ENCODE measurements at places on chromosomes 1 and 21.

- DNase-seq, result no peak
Measured at GRCh38 chr1:75811211-75811981, 14.7 kb downstream of the MSH4 start.

- DNase-seq, result no peak
Measured at GRCh38 chr1:70247768-70248167, 26.6 kb downstream of the SRSF11 start.

- no peak for DNase-seq
Measured at GRCh38 chr1:201881617-201882016, 7.1 kb upstream of the SHISA4 start.

GRCh38 chr1:67429528-67430357 is 459 bp downstream of the SERBP1 start:
- no peak for DNase-seq

DNA sequence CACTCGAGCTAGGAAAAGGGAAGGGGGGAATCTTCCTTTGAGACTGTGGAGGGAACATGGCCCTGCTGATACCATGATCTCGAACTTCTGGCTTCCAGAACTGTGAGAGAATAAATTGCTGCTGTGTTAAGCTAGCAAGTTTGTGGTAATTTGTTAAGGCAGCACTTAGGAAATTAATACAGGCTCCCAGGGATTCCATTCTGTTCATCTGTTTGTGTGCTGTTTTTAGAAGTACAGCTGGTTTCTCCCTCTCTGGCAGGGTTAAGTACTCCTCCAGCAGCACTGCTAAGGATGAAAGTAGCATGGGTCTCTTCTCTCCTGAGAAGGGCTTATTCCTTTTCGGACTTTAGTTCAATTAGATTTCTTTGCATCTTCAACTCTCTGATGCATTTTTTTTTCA is 268.3 kb downstream of the HHIPL2 start:
- DNase-seq, result no peak

- no peak for DNase-seq
Measured at GRCh38 chr1:210900820-210901219, 233.1 kb downstream of the KCNH1 start.

- no peak for DNase-seq
Measured at GRCh38 chr1:186869526-186870228, 40.9 kb downstream of the PLA2G4A start.

DNA sequence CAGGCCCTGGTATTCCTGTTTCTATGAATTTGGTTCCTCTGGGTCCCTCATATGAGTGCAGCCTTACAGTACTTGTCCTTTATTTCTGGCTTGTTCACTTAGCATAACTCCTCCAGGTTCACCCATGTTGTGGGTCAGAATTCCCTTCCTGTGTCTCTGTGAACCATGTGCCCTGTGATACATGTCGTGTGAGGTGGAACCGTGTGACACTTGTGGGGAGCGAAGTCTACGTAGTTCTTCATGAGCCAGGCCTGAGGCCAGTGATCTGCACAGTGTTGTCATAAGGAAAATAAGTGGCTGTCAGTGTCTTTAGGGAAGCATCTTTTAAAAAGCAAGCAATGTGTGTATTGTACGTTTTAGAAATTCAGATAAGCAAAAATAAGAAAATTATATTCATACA is 122.8 kb downstream of the GALNT2 start:
- no peak for DNase-seq

- peak; percentile 71 for DNase-seq
Measured at GRCh38 chr1:21384620-21385019, 55.3 kb upstream of the NBPF3 start.

DNA sequence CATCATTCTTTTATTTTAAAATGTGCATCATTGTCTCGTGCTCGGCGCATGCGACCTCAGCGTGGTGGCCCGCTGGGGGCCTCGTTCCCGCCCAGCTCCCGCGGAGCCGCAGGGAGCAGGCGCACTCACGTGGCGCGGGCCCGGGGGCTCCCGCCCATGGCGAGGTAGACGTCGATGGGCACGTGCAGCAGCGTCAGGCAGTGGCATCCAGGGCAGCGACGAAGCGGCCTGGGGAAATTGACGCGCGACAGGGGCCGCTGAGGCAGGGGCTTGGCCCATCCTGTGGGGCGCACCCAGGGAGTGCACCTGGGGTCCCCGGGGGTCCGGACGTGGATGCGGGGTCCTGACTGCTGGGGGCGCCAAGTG is 994 bp downstream of the FAM229A start:
- DNase-seq, result no peak

DNA sequence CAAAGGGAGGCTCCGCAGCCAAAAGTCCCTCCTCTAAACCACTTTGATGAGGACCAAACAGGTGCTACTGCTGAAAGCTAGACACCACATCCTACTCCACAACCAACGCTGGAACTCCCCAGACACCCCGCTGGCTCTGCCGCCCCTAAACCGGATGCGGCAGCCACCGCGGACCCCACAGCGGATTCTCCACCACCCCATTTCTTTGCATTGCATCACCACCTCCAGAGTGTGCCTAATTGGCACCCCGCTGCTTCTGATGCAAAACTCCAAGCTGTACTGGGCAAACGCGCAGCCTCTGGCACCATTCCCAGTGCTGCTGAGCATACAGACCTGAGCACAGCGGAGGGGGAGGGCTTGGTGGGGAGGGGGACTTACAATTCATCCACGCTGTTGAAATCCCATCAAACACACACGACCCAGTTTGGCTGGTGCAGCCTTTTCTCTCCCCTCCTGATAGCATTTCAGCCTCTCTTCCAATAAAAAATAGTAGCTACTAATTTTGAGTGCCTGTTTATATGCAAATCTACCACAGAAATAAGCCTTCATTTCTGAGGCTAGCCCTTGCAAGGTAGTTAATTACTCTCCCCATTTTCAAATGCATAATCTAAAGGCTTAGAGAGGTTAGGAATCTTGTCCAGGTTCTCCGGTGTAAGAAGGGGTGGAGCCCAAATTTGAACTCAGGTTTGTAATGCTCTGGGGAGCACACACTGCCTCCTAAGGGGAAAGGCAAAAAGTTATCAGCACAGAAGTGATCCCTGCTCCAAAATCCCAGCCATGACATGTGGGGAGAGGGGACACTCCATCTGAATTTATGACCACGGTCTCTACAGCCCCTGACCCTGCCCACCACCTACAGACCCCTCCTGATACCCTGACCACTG is 12.2 kb upstream of the RGS16 start:
- peak; percentile 82 for DNase-seq

DNA sequence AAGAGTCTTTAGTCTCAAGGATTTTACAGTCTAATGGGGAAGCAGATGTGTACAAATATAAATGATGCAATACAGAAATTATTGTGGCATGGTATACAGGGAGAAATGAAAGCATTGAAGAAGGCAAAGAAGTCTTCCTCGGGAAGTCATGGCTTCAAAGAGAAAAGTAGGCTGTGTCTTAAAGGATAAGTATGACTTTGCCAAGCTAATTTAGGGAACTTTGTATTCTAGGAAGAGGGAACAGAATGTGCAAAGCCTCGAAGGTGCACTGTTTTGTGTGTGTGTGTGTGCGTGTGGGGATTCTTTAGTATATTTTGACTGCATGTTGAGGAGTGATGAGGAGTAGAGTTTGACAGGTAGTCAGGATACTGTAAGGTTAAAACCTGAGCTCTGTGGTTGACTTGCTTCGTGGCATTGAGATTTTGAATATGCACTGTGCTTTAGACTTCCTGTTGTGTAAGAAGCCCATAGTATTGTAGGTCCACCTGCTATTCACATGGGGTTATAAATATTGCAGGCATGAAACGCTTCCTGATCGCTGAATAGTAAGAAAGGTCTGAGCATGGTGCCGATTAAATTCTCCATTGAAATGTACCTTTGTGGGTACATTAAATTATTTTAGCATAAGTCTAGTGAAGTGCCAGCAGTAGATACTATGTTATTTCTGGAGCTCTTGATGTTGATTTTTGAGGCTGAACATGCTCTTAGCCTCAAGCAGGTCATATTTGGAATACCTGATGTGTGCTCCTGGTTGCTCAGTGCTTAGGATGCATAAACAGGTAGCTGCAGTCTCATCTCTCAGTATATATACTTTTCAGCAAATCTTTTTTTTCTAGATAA is 8.0 kb downstream of the SMAP2 start:
- peak; percentile 5 for DNase-seq

DNA sequence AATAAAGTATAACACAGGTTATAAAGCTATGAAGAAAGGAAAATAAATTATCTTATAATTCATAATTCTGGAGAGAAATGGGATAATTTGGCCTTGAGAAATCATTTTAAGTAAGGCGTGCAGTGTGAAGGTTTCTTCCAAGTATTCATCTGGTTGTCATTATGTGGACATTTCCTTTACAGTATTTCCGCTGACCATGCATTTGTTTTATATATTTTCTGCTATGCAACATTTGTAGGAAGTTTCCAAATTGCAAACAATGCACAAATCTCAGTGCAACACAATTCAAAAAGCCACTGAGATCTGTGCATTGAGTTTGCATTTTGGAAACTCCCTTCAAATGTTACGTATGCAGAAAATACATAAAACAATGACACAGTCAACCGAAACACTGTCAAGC is 17.8 kb downstream of the ZNF670 start:
- DNase-seq, result no peak

DNA sequence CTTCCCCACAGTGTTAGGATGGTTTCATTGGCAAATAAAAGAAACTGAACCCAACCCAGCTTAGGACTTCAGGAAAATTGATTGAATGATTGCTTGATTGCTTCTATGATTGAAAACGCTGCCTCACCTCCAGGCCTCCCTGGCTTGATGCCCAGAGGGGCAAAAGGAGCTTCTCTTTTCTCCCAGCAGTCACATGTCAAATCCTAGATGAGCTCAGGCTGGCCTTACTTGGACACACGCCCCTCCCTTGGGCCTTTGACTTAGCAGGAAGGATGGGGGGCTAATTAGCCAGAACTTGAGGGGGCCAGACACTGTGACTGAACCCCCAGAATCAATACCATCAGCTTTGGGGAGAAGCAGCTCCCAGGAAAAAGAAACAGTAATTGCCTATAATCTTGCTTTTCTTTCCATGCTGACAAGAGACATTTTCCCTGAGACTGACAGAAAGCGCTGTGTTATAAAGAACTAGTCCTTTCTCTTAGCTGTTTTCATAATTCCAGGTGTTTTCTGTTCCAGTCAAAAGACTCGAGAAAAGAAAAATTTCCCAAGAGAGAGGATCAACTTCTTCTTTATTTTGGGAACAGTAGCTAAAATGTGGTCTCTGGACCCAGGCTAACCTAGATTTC is 50.8 kb upstream of the ATP5PO start:
- DNase-seq, result no peak

DNA sequence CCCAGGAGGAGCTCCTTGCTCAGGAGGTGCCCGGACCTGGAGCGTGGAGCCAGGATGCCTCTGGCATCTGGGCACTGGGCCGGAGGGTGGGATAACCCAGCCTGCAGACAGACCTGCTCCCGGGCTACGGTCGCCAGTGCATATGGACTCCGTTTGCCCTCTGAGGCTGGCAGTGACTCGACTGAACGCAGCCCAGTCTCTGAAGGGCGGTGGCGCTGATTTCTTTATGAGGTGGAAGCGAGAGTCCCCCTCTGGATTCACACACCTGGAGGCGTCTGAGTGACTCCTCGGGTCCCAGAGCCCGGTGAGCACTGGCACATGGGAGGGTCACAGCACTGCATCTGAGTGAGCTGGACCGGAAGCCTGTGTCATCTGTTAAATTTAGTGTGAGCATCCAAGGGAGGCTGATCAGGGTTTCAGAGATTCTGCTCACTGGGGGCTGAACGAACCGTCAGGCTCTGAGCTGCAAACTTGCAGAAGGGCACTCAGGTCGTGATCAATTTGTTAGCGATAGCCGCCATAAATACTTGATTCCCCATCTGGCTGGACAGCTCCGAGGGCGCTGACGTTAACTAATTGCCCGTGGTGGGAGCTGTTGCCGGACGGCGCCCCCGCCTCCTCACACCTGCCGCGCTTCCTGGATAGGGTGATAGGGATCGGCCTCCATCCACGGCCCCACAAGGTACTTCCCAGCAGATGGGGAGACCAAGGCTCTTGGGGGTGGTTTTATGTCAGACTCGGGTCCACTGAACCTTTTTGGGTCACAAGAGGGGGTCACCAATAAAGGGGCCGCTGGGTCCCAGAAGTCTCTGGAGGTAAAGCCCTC is 60.7 kb upstream of the TTC34 start:
- no peak for DNase-seq

- DNase-seq, result no peak
Measured at GRCh38 chr1:148158341-148159003, 6.4 kb upstream of the NBPF11 start.

DNA sequence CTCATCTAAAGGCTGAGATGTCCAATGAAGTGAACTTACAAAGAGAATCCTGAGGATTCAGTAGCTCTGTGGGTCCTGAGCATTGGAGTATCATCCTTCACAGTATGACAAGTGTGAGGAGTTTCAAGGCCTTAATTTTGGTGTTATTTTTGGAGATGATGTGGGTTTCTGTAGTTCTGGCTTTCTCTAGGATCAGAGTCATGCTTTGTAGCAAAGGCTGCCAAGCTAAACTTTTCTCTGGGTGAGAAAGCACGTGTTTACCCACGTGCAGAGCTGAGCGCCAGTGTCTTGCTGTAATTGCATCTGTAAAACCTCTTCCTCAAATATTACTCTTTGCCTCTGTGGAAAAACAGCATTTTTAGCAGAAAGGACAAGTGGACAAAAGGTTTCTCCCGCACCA is 387.8 kb upstream of the LYPLAL1 start:
- DNase-seq, result no peak

DNA sequence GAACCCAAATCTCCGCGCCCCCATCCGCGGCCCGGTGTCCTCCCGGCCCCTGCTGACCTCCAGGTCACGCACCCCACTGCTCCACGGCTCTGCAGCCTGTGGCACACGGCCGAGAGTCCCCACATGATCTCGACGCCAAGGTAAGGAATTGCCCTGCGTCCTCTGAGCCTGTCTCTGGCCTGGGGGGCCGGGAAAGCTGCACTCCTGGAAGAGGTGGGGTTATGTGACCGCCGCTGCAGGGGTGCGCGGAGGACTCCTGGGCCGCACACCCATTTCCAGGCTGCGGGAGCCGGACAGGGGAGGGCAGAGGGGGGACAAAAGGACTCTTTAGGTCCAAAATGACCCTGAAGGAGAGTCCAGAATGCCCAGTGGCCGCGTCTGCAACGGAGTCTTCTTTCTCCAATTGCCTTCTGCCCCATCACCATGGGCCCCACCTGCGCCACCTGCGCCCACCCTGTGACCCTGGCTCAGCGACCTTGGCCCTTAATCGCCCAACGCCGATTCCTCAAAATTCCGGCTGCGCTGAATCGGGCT is 997 bp upstream of the SIM2 start:
- no peak for DNase-seq

DNA sequence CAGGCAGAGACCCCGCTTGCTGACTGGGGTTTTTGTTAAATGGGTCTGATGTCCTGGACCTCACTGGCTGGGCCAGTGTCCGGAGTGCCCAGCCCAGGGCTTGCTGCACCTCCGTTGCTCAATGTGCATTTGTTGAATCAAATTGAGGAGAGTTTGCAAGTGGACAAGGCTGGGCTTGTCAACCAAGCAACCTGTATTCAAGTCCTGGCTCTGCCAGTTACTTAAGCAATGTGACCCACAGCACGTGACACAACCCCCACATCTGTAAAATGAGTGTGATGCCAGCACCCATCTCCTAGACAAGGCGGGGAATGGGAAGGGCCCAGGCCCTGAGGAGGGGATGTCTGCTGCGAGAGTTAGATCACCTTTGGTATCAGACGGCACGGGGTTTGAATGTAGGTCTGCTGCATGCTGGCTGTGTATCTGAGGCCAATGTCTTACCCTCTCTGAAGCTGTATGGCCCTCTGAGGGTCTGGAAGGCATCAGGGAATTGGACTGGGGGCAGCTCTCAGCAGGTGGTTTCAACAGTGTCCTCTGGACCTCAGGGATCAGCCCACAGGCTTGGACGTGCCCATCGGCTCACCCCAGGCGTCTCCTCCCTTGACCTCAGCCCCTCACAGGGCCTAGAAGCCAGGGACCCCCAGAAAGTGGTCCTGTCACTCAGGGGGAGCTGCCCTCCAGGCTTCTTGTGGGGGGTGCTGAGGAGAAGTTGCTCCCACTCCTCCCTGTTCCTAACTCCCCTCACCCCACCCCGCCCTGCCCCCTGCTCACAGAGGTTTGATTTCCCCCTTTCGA is 51.0 kb upstream of the RUNX3 start:
- DNase-seq, result no peak

Data from DMS79 (cell line).